ENCODE measurements at places on chromosomes 7 and 10.

DNA sequence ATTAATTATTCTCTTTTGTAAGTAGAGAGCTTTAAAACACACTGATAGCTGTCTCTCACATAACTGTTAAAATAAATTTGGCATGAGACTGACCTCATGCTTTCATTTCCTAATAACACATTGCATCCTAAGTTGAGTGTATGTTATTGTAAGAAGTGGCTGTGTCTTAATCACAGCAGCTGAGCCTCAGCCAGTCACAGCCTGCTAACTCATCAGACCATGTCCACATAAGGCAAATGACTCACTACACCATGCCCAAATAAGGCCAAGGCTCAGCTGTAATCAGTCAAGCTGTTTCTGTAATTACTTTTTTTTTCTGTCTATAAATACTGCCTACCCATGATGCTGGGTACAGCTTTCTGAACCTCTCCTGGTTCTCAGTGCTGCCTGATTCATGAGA is 860.9 kb downstream of the XPNPEP1 start:
- peak; percentile 4 for DNase-seq

DNA sequence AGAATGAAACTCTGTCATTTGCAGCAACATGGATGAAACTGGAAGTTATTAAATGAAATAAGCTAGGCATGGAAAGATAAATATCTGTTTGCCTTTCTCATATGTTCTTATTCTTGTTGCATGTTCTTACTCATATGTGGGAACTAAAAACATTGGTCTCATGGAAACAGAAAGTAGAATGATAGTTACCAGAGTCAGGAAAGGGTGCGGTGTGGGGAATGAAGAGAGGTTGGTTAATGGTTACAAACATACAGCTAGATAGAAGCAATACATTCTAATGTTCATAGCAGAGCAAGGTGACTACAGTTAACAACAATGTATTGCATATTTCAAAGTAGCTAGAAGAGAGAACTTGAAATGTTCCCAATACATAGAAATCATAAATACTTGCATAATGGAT is 105.1 kb downstream of the FAM107B start:
- DNase-seq = no peak

GRCh38 chr7:41063116-41063515 is 639.8 kb downstream of the INHBA start:
- DNase-seq = no peak

- no peak for DNase-seq
Measured at GRCh38 chr10:44898665-44899064, 12.5 kb upstream of the TMEM72 start.

DNA sequence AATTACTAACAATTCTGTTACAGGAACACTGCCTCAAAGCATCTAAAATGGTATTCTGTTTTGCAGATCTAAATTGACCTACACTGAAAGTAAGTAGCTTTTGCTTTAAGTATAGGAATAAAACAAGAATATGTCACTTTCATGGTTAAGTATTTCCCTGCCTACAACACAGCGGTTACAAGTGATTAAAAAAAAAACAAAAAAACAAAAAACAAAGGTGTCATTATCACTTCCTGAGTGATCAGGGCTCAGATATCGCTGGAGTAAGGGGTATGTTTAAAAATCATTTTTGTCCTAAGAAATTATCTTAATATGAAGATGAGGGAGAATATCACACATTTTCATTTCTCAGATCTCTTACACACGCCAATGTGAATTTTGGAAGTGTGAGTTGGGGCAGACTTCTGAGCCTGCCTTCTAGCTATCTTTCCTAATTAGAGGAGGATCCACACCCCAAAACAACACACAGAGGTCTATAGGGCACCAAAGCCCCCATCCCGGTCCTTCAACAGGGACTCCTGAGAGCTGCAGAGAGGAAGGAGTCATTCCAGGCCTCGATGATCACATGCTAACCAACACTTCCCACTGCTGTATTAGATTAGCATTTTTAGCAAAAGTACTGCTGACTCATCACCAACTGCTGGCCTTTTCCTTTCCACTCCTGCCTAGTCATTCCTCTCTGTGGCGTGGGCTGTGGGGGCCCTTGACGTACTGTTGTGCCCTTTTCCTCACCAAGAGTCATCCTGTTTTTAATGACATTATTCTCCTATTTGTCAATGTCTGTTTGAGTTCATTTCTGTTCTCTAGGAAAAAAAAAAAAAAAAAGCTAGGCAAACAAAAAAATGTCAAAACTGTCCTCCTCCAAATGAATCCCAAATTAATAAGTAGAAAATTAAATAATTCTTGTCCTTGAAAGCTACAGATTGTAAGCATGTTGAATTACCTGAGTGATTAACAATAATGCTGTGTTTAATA is 31.2 kb downstream of the PRTFDC1 start:
- peak; percentile 94 for DNase-seq

DNA sequence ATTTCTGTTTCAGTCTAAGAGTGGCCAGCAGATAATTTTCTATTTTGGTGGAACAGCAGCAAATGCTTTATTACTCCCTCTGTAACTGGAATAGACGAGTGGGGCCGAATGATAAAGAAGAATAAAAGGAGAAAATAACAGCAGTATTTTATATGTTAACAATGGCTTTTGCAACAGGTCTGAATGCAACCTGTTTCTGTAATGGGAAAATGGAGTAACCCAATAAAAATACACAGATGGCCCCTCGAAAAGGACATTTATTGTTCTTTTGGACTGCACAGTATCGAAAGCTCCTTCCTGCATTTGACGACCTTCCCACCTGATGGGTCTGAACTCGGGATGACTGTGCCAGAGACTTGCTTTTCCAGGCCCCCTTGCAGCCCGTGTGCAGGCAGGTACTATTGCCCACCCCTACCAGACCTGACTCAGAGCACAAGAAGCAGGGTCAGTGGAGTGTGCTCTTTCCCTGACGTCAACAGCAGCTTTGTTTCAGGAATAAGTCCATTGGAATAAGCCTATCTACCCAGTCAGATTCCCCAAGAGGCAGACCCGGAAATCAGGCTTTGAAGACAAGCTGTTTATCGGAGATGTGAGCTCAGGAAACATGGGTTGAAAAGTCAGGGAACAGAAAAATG is 306.5 kb upstream of the NEBL start:
- DNase-seq = no peak

GRCh38 chr7:22561895-22562593 is 62.1 kb upstream of the STEAP1B start:
- DNase-seq = no peak

GRCh38 chr7:95608359-95609173 is 12.2 kb upstream of the PDK4 start:
- DNase-seq = peak; percentile 94

DNA sequence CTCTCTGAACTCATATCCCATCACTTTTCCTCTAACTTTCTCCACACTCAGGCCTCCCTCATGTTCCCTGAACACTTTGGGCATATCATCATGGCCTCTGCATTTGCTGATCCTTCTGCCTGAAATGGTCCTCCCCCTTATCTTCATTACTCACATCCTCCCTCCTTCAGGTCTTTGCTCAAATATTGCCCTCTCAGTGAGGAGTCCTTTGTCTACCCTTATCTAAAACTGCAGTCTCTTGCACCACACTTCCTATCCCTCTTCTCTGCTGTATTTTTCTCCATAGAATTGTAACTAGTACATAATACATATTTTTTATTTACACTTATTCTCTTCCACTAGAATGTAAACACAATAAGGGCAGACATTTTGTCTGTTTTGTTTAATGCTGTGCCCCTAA is 41.7 kb downstream of the DNAJC1 start:
- no peak for DNase-seq

- no peak for DNase-seq
Measured at GRCh38 chr7:82678259-82678658, 234.7 kb upstream of the CACNA2D1 start.

DNA sequence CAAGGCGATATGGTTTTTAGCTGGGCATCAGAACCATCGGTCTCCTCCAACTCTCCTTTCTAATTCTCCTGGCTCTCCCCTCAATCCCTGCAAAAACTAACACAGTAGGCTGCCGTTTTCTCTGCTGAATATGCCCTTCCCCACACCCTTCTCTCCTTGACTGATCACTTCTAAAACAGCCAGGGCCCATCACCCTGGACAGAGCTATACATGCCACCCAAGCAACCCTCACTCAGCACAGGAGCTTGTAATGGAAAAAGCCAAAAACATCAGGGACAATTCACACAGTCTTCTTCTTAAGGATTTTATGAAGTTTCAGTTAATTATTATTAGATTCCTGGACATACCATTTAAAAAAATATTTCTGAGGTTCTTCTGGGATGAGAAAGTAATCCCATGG is 61.5 kb downstream of the PIK3AP1 start:
- no peak for DNase-seq

- no peak for DNase-seq
Measured at GRCh38 chr7:77975672-77976480, 177.3 kb downstream of the PHTF2 start.

GRCh38 chr7:1916601-1916970 is 246.5 kb downstream of the ELFN1 start:
- no peak for DNase-seq

GRCh38 chr7:101168412-101169049 is 3.2 kb upstream of the VGF start:
- no peak for DNase-seq

DNA sequence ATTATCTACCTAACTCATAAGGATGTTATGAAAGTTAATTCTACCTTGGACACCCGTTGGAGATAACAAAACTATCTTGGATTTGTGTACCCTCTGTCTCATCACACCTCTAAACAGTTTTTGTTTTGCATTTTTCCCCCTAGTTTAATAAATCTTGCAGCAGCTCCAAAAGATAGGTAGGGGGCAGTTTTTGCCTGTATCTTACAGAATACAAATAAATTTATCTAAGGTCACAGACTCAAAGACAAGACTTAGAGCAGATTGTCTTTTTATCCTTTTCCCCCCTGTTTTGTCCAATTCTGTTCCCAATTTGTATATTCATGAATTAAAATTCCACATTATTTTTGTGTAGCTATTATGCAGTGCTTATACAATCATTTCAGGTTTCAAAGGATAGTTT is 5.0 kb upstream of the SORCS1 start:
- no peak for DNase-seq

- no peak for DNase-seq
Measured at GRCh38 chr10:2898509-2898860, 168.9 kb upstream of the PFKP start.

DNA sequence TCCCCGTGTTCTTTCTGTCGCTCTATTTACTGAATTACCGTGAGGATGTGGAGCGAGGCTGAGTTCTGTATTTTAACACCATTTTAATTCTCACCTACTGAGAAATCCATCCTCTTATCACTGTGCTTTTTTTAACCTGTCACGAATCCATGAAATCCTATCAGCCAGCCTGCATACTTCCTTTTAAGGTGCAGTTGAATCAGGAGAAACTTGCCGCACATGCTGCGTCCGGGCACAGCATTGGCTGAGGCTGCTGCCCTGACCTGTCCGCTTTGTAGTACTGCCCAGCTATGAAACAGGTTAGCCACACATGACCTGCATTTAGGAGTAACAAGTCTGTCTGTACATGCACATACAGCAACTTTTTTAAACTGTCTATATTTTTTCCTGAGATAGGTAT is 82.5 kb downstream of the EGFR start:
- no peak for DNase-seq

- DNase-seq = no peak
Measured at GRCh38 chr7:99255463-99255862, 17.2 kb upstream of the MYH16 start.

GRCh38 chr7:26694141-26694540 is 170.2 kb downstream of the SKAP2 start:
- no peak for DNase-seq

GRCh38 chr7:387132-388022 is 97.4 kb downstream of the FOXL3 start:
- DNase-seq = no peak

GRCh38 chr7:157795643-157796042 is 458.8 kb downstream of the DNAJB6 start:
- DNase-seq = no peak

- no peak for DNase-seq
Measured at GRCh38 chr7:21914671-21915070, 31.0 kb downstream of the CDCA7L start.

DNA sequence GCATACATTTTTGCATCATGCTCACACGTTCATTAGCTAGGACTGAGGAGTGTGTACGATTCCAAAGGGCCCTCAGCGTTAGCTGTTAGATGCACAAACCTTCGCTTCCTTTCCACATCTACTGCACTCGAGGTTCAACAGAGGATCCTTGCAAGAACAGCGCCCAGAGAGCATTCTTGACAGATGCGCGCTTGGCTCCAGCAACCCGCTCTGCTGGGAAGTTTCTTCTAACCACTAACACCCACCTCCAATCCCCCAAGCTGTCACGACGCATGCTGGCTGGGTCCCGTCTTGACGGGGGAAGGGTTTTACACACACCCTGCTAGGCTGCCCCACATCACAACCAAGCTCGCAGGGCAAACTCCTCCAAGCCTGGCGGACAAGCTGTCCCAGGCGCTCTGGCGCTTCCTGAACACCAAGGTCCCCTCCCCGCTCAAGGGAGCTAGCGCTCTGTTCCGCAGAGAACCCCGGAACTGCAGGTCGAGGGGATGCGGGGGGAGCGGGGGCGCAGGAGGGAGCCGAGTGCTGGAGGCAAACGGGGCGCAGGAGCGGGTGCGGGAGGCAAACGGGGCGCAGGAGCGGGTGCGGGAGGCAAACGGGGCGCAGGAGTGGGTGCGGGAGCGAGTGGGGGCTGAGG is 653 bp upstream of the ADRB1 start:
- peak; percentile 28 for DNase-seq

DNA sequence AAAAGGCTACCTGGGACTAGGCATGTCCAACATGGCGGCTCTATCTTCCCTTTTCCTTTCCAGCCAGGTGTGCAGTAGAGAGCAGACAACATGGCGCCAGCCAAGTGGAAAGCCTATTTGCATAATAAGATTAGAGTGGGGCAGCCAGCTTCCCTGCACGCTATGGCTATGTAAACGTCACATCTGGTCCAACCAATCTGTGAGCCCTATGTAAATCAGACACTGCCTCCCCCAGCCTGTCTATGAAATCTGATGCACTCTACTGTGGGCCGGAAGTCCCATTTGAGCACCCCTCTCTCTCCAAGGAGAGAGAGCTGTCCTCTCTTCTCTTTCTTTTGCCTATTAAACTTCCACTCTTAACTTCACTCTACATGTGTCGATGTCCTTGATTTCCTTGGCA is 984.9 kb upstream of the AUTS2 start:
- DNase-seq = no peak

GRCh38 chr10:128645486-128645885 is 519.3 kb upstream of the MKI67 start:
- no peak for DNase-seq

DNA sequence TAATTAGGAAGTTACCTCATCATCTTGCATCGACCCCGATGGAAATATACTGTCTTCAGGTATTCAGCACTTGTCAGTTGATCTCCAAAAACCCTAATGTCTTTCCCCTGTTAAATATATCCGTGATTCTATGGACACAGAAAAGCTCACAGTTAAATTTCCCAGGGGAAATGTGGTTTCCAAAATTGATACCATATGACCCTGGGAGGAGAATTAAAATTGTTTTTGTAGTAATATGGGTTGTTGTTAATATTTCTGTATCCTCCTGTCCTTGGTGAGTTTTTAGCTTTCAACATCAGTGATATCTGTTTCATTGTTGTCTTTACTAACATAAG is 132.1 kb downstream of the CELF2 start:
- no peak for DNase-seq
